Calu3 (cell line): ENCODE measurements at places on chromosomes 13 and 19.

GRCh38 chr13:36051082-36051481, 80.1 kb downstream of the DCLK1 start:
- H3K27ac ChIP-seq: no peak overlapping the region
- no peaks in the 10 kb centered on the region for H3K36me3 ChIP-seq
- H3K27me3 ChIP-seq: peaks cover 66% of the 10 kb centered on the region
- no peak overlapping the region for H3K4me3 ChIP-seq

DNA sequence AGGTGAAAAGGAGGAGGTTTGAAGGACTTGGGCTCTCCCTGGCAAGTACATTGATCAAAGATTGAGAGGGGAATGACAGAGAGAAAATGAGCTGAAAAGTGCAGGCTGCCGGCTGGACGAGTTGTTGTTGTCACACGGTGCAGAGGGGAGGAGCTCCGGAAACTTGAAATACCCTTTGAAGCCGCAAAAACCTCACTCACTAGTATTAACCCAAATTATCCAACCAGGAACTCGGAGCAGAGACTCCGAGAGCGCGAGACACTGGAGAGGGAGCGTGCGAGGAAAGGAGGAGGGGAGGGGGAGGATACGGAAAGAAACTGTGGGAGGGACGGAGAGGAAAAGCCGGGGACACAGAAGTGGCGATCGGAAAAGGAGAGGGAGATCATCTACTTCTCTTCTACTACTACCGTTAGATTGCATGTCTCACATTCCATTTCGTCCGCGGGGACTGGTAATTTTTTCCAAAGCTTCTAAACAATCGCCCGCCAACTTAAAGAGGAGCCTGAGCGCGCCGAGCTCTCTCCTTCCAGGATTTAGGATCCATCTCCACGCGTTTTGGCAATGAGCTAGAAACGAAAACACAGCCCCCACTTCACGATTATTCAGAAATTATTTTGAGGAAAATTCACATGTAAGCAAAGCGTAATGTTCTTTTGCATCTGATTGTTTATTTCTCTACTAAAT, at the start of gene DACH1:
DACH1 (minus strand) TSS at position 74 of the 684 bp plus-strand sequence.
- DNase-seq: no peak
- no peaks in the 10 kb centered on the region for H3K27me3 ChIP-seq
- H3K4me3 ChIP-seq: peak within 1 kb of the TSS; percentile 76
- no peak within 1 kb of the TSS for H3K27ac ChIP-seq

DNA sequence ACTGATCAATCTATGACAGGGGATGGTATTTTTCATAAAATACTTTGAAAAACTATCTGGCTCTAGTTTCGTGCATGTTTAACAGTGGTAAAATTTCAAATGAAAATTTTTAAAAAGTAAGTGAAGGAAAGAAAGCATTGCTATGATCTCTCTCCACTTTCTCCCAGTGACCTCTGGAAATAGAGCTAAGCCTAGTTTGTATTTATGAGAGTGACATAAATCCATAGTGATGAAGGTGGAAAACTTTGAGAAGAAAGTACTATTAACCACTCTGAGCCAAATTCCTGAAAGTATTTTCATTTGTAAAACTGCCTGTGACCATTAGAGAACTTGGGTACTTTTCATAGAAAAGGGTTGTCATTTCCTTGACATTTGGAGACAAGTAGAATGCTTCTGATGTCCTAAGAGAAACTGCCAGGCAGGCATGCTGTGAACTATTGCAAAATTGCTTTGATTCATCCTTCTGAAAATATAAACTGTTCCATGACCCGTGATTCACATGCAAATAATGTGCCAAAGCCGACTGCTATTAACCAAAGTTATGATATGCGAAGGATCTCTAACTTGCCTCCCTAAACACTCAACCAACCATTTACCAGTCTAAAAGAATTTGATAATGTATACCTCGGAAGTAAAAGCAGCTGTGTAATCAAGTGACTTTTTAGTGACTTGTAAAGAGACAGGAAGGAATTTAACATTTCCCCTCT, 133.2 kb downstream of the VWA8 start:
- H3K27ac ChIP-seq: peak overlapping the region; percentile 54
- peak; percentile 6 for DNase-seq
- no peaks in the 10 kb centered on the region for H3K36me3 ChIP-seq
- H3K27me3 ChIP-seq: no peaks in the 10 kb centered on the region
- no peak overlapping the region for H3K4me3 ChIP-seq

GRCh38 chr19:45847663-45848062, 15.3 kb downstream of the SYMPK start:
- peaks cover 64% of the 10 kb centered on the region for H3K36me3 ChIP-seq
- H3K4me1 ChIP-seq: no peaks in the 10 kb centered on the region
- no peak overlapping the region for H3K4me3 ChIP-seq

DNA sequence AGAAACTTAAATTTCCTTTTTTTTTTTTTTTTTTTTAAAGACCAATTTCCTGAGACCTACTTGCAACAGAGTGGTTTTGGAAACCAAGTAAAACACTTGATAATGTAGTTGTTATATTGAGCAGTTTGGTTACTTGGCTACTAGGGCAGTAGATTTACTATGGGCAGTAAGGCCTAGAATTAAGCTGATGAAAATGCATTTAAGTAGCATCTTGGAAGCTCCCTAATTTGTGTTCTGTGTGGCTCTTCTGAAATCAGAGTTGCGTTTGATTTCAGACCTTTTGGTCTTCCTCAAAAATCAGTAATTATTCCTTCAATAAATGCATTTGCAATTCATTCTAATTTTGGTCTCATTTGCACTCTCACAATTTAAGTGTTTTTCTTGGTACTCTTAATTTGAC, 810 bp downstream of the GPR180 start:
- DNase-seq: no peak
- peaks cover 16% of the 10 kb centered on the region for H3K36me3 ChIP-seq
- no peak overlapping the region for H3K27ac ChIP-seq
- no peaks in the 10 kb centered on the region for H3K27me3 ChIP-seq

- H3K36me3 ChIP-seq: no peaks in the 10 kb centered on the region
- no peak for DNase-seq
- peaks cover 31% of the 10 kb centered on the region for H3K27me3 ChIP-seq
- no peaks in the 10 kb centered on the region for H3K4me1 ChIP-seq
Measured at GRCh38 chr13:46489586-46490023, 63.4 kb upstream of the LRCH1 start.

GRCh38 chr13:25329706-25330105, 28.3 kb downstream of the NUP58 start:
- no peaks in the 10 kb centered on the region for H3K4me1 ChIP-seq
- H3K27ac ChIP-seq: no peak overlapping the region
- H3K36me3 ChIP-seq: peaks cover 19% of the 10 kb centered on the region
- no peaks in the 10 kb centered on the region for H3K27me3 ChIP-seq

- H3K27ac ChIP-seq: no peak overlapping the region
- H3K36me3 ChIP-seq: peaks cover 8% of the 10 kb centered on the region
- DNase-seq: peak; percentile 28
Measured at GRCh38 chr19:29665826-29666577, 741 bp downstream of the PLEKHF1 start.

GRCh38 chr19:11693505-11694499, 44.9 kb downstream of the ZNF823 start:
- H3K27ac ChIP-seq: peak overlapping the region; percentile 48
- H3K36me3 ChIP-seq: peaks cover 9% of the 10 kb centered on the region
- peak overlapping the region; percentile 97 for H3K4me3 ChIP-seq
- no peaks in the 10 kb centered on the region for H3K27me3 ChIP-seq
